ENCODE measurements at places on chromosomes 12 and 14.

- DNase-seq = no peak
Observed at GRCh38 chr12:126447346-126447745, 1382.1 kb downstream of the AACS start.

GRCh38 chr14:103091883-103092222 lies 2.7 kb upstream of the EXOC3L4 start:
- DNase-seq = no peak

GRCh38 chr14:36900846-36901245 lies 239.2 kb downstream of the PAX9 start:
- no peak for DNase-seq

- no peak for DNase-seq
Observed at GRCh38 chr12:27207615-27208413, 36.3 kb upstream of the STK38L start.

GRCh38 chr12:101830367-101831325 lies at the start of gene GNPTAB:
GNPTAB (minus strand) TSS chr12:101830959; CDS start chr12:101830675, 284 bp downstream.
- DNase-seq = peak; percentile 96

GRCh38 chr12:53751336-53752191 lies at the start of gene CISTR:
CISTR (minus strand) TSS chr12:53751979.
- no peak for DNase-seq

DNA sequence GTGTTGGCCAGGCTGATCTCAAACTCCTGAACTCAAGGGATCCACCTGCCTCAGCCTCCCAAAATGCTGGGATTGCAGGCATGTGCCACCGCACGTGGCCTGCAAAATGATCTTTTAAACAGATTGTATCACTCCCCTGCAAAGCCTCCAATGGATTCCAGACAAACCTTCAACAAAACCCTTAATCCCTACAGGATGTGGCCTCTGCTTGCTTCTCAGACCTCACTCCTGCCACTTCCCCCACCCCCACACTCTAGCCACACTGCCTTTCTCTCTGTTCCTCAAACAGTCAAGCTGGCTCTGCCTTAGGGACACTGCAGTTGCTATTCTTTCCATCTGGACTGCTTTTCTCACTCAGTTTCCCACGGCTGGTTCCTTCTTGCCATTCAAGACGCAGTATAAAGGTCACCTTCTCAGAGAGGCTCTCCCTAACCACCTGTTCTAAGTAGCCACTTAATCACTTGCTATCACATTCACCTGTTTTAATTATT lies 47.3 kb upstream of the TMED10 start:
- no peak for DNase-seq

Measured in naive thymus-derived CD8-positive, alpha-beta T cell (primary cell).